ENCODE measurements at places on chromosomes 1 and 21.

- no peak for DNase-seq
Observed at GRCh38 chr1:78006521-78006920, 1.8 kb downstream of the DNAJB4 start.

DNA sequence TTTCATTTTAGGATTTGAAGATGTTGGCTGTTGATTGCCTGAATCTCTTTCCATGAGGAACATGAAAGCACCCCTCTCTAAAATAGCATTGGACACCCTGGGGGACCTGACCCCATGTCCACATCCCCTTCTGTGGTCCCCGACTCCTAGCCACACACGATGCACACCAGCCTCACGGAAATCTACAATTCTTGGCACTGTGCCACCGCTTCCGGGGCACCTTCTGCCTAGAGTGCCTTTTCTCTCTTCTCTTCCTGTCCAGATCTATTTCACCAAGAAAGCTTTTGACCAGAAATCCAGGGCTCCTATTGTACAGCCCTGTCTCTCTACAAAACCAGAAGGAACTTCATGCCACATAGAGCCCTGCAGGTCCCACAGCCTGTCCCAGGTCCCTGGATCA is 50.3 kb downstream of the MYSM1 start:
- no peak for DNase-seq

GRCh38 chr1:200660719-200661118 is 9.0 kb downstream of the DDX59 start:
- DNase-seq, result no peak

DNA sequence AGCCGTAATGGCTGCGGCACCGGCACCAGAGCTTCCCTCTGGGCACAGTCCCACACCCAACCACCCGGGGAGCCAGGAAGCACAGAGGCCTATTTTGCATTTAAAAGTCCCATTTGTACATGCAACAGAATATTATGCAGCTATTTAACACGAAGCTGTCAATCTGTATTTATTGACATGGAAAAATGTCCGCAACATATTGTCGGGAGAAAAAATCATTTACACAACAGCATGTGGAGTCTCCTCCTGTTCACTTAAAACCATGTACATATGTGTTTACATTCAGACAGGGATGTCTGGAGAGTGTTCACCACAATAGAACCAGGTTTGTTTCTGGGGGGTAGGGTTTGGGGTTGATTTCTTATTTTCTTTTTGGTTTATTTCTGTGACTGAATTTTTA is 63.4 kb upstream of the GRIK3 start:
- no peak for DNase-seq

DNA sequence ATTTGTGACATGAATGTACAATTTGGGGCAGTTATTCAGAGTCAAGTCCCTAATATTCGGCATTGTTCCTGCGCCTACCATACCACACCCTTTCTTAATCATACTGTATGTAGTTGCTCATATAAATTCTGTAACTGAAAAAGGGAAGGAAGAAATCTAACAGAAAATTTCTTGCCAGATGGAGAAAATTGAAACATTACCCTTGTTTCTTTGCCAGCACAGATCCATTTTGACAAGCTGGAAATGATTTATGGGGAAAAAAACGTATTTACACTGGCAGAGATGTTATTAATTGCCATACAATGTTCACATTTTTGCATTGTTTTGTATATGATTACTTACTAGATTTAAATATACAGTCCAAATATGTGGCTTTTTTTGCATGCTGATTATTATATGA is 363.8 kb upstream of the PKN2 start:
- DNase-seq, result no peak

- DNase-seq, result no peak
Observed at GRCh38 chr1:100028765-100029164, 59.0 kb downstream of the SLC35A3 start.

DNA sequence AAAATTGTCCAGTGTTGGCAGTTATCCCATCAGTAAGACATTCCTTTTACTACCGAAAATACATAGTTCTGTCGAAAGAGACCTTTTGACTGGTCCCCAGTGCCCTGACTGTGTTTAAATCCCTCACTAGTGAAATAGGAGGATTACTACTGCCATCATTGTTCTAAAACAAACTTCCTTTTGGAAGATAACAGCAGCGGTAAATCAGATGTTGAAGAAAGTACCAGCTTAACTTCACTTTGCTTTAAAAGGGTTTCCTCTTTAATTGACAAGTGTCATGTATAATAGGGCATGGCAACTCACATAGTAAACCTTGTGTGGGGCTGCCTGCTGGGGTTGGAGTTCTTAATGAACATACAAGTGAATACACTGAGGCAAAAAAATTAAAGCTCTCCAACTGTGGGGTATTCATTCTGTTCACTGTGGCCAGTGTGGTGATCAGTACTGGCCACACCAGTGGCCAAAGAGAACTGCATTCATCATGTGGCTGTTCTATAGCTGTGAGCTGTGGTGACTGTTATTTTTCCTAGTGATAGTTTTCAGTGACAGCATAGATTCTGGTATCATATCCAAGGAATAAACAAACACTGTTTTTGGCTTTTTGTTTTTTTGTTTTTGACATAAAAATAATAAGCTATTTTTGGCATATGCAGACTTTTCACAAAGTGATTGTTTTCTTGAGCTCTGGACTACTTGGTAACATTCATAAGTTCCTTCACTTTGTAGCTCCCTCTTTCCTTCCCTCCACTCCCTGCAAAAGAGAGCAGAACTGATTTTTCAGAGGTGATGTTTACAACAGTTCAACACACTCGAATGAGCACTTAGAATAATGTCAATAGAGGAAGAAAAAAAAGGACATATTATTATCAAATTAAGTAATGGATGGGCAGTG is 74.5 kb downstream of the NFIA start:
- DNase-seq, result no peak

DNA sequence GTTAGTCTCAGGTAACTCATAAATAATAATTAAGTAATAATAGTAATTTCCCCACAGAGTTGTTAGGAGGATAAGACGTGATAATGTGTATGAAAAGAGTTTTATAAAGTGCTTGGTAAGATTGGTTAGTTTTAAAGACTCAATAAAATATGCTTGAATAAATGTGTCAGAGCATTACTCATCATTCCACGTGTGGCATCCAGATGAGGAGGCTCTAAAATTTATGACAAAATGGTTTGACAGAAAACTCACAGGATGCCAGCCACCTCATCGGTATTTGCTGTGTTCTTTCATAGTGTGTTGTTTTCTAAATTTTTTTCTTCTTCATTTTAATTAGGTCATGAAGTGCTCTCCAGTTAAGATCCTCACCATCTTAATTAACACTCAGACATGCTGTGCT is 19.1 kb upstream of the SPAG17 start:
- DNase-seq, result peak; percentile 18

- no peak for DNase-seq
Observed at GRCh38 chr1:118290571-118290970, 105.5 kb upstream of the SPAG17 start.

- peak; percentile 33 for DNase-seq
Observed at GRCh38 chr1:44354268-44354839, 703 bp downstream of the ERI3 start.

DNA sequence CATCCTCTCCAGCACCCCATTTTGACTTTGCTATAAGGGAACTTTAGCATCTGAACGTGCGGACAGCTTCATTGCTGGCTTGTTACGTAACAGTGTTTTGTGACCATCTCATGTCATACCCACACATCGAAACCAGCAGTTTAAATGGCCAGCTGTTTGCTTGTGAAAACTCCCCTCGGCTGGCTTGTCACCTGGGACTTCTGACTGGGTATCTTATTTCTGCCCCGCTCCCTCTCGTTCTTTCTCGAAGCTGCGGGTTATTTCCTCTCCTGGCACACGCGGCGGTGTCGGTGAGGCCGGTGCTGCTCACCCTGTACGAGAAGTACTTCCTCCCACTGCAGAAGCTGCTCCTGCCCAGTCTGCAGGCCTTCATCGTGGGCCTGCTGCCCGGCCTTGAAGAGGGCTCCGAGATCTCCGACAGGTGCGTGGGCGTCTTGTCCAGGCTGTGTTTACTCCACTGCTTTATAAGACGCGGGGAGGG is 43.5 kb downstream of the DOP1B start:
- DNase-seq, result no peak

DNA sequence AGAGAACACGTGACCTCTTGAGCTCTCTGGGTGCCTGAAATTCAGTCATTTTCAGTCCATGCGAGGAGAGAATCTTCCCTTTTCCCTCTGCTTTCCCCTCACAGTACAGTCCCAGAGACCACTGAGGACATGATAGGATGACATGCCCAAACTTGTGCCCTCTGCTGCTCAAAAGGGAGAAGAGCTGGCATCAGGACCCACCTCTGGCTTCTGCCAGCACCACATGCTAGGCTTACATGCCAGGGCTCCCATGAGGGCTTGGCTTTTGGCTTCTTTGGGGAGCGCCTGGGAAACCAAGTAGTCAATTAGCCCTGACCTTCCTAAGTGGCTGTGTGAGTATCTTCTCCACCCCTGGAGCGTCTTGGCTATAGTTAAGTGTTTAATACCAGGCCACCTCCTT is 13.8 kb upstream of the KCNQ4 start:
- DNase-seq, result no peak

DNA sequence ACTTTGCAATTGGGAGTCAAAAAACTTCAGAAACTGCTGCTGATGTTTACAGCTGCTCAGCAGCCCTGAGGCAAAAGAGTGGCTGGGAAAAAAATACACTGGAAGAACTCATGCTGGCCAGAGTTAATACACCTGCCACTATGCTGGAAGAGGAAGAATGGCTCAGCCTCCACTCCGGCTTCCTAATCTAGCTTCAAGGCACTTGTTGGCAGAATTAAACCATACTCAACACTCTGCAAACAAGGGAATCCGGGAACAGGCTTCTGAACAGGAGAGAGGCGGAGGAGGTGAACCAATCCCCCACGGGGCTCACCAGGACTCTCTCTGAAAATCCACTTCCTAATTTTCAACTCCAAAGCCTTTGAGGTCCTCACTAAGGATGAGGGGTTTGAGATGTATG is 120.1 kb downstream of the CCDC185 start:
- no peak for DNase-seq

DNA sequence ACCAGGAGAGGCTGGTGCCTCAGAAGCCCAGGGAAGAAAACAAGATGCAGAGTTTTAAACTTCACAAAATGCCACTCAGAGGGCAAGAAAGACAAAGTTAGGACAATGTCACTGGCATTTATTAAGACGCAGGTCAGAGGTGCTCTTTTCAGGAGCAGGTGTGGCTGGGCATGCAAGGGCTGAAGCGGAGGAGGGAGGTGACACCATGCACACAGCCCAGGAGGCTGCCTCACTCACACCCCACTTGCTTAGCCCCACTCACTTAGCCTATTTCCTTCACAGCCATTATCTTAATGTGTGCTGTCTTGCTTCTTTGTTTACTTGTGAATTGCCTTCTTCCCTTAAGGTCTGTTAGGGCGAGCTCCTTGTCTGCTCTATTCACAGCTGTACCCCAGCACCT is 17.2 kb downstream of the HIVEP3 start:
- DNase-seq, result no peak

GRCh38 chr1:168752171-168752832 is 23.3 kb upstream of the DPT start:
- DNase-seq, result no peak

- no peak for DNase-seq
Observed at GRCh38 chr1:218514689-218515088, 169.6 kb downstream of the TGFB2 start.

- DNase-seq, result no peak
Observed at GRCh38 chr1:116697548-116698243, 30.2 kb upstream of the IGSF3 start.

DNA sequence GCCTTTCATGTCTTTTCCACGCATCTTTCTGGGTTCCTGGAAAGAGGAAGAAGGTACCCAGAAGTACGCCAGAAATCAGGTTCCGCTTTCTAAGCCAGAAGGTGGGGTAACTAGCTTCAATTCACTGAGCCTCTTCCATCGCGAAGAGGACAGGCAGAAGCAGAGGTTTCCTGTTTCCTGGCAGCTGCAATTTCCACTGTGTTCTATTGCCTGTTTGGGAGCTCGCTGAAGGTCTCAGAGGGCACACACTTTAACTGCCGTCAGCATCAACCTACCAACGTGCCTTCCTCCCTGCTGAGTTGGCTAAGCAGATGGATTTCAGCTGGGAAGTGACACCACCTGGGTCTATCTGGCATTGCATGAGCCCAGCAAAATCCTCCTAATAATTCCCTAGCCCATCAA is 10.0 kb downstream of the NCF2 start:
- no peak for DNase-seq

GRCh38 chr1:94927405-94928175 is 680 bp upstream of the CNN3 start:
- DNase-seq, result peak; percentile 27

DNA sequence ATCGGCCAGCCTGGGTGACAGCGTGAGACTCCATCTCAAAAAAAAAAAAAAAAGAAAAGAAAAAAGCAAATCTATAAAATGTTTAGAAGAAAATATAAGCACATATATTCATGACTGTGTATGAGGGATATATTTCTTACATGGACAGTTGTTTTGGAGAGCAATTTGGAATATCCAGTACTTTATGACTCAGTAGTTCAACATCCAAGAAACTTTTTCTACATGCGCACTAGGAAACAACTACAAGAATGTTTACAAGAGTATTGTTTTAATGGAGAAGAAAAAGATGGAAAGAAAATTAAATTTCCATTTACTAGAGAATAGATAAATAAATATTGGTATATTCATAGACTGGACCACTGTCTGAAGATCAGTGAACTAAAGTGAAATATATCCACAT is 77.5 kb downstream of the MAST2 start:
- peak; percentile 48 for DNase-seq

DNA sequence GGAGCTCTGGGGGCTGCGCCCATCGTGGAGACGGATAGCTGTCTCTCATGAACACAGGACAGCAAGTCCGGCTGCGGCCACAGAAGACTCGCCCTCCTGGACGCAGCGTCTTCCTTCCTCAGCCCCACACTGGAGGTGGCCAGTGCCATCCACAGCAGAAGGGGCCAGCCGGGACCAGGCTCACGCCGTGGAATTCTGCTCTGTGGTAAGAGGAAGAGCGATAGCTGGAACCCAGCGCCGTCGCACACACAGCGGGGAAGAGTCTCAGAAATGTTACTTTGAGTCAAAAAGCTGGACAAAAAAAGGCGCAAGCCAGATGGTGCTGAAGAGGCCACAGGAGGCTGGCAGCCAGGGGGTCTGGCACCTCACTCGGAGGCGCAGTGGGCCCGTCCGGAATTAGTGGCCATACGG is 113.9 kb upstream of the COL6A1 start:
- DNase-seq, result no peak

GRCh38 chr1:1857096-1857703 is 33.7 kb downstream of the GNB1 start:
- DNase-seq, result no peak

DNA sequence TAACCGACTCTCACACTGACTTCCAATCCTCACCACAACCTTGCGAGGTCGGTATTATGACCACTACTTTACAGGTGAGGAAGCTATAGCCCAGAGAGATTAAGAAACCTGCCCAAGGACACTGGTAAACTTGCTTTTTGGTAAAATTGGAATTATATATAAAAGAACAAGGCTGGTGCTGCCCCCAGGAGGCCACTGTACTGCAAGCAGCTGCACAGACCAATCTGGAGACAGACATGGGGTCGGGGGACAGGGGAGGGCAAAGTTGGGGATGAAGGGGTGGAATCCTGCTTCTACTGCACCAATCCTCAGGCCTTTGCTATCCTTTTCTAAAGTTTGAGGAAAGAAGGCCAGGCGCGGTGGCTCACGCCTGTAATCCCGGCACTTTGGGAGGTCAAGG is 280.8 kb downstream of the SPATA17 start:
- no peak for DNase-seq
